ENCODE measurements at places on chromosomes 7 and 10. TPM values are rescaled to one million over a fixed set of nuclear protein-coding genes. Genes with fewer than 3 reads are reported as not detected.

GRCh38 chr7:150660939-150661613 lies 24.4 kb upstream of the GIMAP2 start:
- no peak overlapping the region for H3K4me3 ChIP-seq
- H3K27ac ChIP-seq, result no peak overlapping the region
- no peak for DNase-seq
- no peaks in the 10 kb centered on the region for H3K36me3 ChIP-seq

Gene SUN1
- total RNA-seq, result 624 TPM

GRCh38 chr7:109772161-109772560 lies 1202.5 kb downstream of the DNAJB9 start:
- no peaks in the 10 kb centered on the region for H3K36me3 ChIP-seq
- no peaks in the 10 kb centered on the region for H3K4me1 ChIP-seq
- H3K4me3 ChIP-seq, result no peak overlapping the region
- no peaks in the 10 kb centered on the region for H3K27me3 ChIP-seq
- H3K27ac ChIP-seq, result no peak overlapping the region
- no peak for DNase-seq

Gene WIPF3
- 4.1 TPM for total RNA-seq

DNA sequence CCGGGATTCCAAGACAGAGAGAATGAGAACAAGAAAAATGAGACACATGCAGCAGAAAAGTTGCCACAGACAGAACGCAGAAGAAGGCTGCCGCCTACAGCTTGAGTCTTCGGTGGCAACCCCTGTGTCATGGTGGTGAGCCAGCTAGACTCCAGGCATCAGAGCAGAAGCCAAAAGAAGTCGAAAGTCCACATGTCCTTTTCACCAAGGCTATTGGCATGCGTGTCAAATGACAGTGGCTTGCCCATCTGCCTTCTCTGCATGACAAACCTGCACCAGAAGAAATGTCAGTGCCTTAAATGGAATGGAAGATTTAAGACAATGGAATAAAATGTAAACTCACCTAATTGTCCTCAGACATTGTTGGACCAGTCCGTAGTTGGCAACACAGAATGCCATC lies 93.9 kb upstream of the NPSR1 start:
- H3K27ac ChIP-seq, result no peak overlapping the region
- no peak overlapping the region for H3K4me3 ChIP-seq
- H3K4me1 ChIP-seq, result no peaks in the 10 kb centered on the region
- no peak for DNase-seq

GRCh38 chr10:56881218-56881617 lies 520.2 kb upstream of the ZWINT start:
- DNase-seq, result no peak
- no peaks in the 10 kb centered on the region for H3K27me3 ChIP-seq
- H3K27ac ChIP-seq, result no peak overlapping the region

Gene EPDR1
- total RNA-seq, result 30.4 TPM

DNA sequence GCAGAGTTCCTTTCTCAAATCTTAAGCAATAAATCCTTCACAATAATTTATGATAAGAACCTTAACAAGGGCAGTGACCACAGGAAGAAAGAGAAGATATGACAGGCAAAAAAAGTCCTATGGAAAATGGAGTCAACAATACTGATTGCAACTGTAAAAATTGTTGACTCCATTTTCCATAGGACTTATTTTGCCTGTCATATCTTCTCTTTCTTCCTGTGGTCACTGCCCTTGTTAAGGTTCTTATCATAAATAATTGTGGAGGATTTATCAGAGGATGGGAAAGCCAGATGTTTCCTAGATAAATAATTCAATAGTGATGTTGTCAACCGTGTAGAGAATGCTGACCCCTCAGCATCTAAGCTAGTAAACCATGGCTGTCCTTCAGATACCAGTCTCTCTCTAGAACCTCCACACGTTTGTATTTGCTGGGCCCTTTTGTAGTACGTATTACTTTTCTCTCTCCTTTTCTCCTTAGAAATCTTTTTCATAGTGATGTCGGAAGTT lies 172.6 kb upstream of the BET1 start:
- no peak overlapping the region for H3K27ac ChIP-seq
- no peaks in the 10 kb centered on the region for H3K4me1 ChIP-seq
- H3K27me3 ChIP-seq, result no peaks in the 10 kb centered on the region
- no peaks in the 10 kb centered on the region for H3K36me3 ChIP-seq
- no peak overlapping the region for H3K4me3 ChIP-seq
- DNase-seq, result no peak
